ENCODE measurements at places on chromosomes 1 and 21. TPM values are rescaled to one million over a fixed set of nuclear protein-coding genes. Genes with fewer than 3 reads are reported as not detected.

- DNase-seq = peak; percentile 26
Observed at GRCh38 chr1:212607206-212607912, 1.2 kb upstream of the ATF3 start.

The TRIM17 gene
- total RNA-seq = 2.3 TPM

- no peak for DNase-seq
Observed at GRCh38 chr1:160416369-160416768, 16.0 kb downstream of the VANGL2 start.

GRCh38 chr1:87331365-87332241 lies 2.9 kb downstream of the LMO4 start:
- peak; percentile 58 for DNase-seq

DNA sequence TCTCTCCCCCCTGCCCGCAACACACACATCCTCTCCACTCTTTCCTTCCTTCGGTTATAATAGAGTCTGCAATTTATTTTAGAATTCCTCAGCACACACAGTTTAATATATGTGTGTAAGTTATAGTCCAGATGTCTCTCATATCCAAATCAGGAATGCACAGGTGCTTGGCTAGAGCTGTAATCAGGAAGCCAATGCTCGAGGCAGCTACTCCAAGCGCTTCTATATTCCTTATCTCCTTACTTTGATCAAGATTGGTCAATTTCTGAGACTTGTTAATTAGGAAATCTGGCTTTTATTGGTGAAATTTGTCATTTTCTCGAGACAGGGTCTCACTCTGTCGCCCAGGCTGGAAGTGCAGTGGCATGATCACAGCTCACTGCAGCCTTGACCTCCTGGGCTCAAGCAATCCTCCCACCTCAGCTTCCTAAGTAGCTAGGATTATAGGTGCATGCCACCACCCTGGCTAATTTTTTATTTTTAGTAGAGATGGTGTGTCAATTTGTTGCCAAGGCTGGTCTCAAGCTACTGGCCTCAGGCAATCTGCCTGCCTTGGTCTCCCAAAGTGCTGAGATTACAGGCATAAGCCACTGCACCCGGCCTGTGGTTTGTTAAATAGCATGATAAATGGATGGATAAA lies 27.7 kb downstream of the RPL5 start:
- no peak for DNase-seq
